ENCODE measurements at places on chromosomes 7 and 10.
A peak's percentile ranks its signal among the peaks of the same experiment; 100 is the strongest.

GRCh38 chr10:116566932-116567331 lies 21.2 kb downstream of the PNLIP start:
- DNase-seq: no peak

DNA sequence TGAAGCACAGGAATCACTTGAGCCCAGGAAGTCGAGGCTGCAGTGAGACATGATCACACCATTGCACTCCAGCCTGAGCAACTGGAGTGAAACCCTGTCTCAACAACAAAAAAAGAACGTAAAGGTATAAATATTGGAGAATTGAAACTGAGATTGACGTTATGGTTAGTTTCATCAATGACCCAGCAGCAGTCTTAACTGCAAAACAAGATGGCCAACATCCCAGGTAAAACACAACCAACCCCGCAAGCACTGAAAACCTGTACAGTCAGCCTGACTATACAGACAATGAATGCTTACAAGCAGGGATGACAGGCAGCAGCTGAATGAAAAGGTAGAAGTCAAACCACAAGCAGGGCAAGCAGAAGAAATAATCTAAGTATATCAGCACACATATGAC lies 34.7 kb downstream of the WAPL start:
- DNase-seq: no peak

DNA sequence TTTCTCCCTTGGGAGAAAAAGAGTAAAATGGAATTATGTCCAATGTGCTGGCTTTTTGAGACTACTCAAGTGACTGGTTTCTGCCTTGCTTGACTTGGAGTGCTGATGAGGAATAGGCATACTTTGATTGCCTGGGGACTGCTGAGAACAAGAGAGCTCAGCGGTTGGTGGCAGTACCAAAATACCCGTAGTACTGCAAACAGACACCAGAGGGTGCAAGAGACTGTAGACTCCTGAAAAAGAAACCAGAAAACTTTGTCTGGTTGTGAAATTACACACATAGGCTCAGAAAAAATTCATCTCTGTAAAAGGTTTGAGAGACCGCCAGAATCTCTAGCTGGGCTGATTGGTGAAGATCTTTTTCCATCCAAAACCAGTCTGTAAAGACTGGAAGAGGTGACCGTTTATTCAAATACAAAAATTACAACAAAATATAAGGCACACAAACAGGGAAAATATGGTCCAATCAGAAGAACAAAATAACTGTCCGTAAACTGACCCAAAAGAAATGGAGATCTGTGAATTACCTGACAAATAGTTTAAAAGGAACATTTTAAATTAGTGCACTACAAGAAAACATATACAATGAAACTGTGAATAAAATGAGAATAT lies 18.5 kb downstream of the BICC1 start:
- peak; percentile 53 for DNase-seq

DNA sequence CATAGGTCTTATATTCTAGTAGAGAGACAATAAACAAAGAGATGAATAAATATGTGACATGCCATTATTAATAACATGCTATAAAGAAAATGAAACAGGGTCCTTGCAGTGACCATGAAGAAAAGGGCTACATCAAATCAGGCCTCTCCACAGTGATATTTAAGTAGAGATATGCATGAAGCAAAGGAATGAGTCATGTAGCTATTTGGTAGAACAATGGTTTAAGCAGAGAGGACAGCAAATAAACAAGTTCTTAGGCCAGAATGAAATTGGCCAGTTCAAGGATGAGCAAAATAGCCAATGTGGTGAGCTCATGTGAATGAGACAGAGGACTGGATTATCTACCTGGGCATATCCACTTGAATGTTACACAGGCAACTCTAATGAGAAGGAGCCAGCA lies 172.2 kb upstream of the FERD3L start:
- no peak for DNase-seq

- DNase-seq: no peak
These were observed 93.5 kb downstream of the MBL2 start for GRCh38 chr10:52679117-52679516.

DNA sequence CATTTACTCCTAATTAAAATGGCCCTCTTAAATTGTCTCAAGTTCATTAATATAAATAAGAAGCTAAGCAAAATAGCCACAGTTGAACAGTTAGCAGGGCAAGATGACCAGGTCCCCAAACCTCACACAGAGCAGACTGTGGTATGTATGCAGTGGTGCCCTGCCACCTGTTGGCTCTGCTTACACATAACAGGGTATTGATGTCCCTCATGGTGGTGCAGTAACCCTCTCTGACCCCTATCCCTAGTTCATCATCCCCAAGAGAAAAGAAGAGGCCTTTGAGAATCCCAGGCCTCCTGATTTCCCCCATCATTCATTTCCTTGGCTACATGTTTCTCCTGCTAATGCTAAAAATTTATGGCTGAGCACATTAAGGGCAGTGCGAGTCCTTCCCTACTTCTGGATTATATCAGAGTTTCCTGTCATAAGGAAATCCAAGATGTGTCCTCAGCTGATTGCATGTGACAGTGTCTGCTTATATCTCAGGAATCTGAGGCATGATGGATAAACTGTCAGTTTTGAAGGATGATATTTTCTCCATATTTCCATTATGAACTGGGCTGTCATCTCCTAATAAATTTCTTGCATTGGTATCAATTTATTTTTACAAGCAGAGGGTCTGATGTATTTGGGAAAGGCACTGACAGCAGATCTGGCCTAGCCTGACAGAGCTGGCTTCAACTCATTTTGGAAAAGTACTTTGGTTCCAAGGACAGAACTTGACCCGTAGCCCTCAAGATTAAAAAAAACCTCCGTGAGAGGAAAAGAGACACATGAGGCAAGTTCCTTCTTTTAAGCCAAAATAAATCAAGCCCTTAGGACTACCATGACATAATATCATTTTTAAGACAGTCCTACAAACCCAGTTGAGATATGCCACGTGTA lies 880.6 kb downstream of the LRMDA start:
- no peak for DNase-seq

DNA sequence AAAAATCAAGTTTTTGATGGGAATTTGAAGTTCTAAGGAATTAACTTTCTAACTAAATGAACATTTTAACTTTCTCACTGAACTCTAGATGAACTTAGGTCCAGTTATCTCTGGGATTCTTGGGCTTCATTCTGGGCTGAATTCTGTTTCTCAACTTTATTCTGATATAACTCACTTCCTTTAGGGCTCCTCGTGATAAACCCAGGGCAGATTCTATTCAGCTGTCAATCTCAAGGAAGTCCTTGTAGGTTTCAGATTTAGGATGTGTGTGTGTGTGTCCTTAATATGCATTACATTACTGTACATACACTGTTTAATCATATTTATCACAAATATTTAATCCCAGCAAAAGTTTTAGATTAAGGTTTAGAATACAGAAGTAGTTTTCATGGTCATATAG lies 344.3 kb downstream of the GATA3 start:
- no peak for DNase-seq

- DNase-seq: no peak
These were observed 77.5 kb downstream of the HGF start for GRCh38 chr7:81692146-81692905.

DNA sequence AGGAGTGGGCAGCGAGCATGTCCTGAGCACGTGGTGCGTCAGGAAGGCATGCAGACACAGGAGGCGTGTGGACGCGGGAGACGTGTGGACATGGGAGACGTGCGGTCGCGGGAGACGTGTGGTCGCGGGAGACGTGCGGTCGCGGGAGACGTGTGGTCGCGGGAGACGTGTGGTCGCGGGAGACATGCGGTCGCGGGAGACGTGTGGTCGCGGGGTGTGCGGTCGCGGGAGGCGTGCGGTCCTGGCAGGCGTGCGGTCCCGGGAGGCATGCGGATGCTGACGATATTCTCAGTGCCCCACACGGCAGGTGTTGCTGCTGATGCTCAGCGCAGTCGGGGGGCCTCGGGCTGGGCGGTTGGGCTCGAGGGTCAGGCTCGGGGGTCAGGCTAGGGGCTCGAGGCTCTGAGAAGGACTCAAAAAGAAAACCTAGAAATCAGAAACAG lies 94.2 kb downstream of the NKX6-2 start:
- no peak for DNase-seq

- no peak for DNase-seq
These were observed 114.9 kb upstream of the NOBOX start for GRCh38 chr7:144518360-144518759.

- no peak for DNase-seq
These were observed 1.8 kb upstream of the CAMK2G start for GRCh38 chr10:73876157-73876556.

GRCh38 chr10:86392723-86393094 lies 26.1 kb upstream of the GRID1 start:
- no peak for DNase-seq

DNA sequence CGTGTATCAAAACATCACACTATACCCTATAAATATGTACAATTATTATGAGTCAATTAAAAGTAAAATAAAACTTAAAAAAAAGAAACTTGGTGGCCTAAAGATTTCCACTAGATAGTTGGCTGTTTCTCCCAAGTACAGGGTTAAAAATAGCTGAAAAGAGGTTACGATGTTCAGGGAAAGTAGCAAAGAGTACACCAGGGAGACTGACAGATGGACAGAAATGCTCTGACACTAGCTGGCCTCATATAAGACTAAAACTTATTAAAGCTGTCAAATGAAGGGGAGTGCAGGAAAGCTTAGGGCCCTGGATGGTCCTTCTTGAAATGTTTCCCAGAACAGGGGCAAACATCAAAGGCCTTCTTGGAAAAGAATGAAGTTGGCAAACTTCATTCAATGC lies 51.3 kb downstream of the TCAF1 start:
- DNase-seq: no peak

DNA sequence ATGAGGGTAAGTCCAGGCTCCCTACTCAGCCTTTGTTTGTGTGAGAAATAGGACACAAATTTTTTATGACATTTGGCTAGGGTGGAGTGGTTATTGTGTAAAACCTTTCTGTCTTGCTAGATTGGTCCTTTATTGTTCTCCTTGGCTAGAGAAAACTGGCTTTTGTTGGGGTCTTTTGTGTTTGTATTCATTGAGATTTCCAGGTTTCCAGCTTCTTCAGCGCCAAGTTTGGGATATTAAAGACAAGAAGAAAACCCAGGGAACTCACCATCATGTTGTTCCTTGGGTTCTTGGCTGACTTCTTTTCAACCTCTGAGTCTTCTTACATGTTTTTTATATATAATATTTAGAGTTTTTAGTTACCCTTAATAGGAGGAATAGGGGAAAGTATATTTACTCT lies 310.0 kb downstream of the HPSE2 start:
- DNase-seq: no peak

DNA sequence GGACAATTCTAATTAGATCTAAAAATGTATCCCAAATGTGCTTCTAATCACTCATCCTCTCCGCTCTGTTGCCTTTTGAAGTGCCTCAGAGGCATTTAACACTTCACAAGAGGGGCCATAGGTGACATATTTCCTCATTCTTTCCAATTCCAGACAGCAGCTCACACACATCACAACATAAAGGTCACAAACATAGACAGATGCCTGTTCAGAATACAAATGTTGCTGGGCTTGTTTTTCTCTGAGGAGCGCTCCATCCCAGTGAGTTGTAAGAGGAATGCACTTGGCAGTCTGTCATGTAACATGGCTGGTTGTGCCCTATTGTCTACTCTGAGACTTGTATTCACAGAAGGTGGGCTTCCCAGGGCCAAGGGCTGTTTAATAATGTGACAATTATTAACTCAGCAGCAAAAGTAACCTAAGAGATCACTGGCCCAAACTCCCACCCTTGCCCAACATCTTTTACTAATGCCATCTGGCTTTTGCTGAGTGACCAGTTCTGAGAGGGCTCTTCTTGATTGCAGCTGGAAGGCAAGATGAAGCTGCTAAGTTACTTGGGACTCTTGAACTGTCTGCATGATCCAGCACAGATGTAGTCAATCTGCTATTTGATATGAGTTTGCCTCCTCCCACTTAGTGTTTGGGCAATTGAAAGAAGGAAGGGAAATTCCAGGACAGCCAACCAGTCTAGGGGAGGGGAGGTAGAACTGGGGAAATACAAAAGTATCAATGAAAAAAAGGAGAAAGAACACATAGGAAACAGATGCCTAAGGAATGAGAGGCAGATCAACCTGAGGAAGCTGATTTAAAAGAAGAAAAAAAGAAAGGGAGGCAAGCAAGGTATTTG lies 13.6 kb downstream of the PON2 start:
- no peak for DNase-seq

- DNase-seq: no peak
These were observed 99.5 kb downstream of the SFMBT2 start for GRCh38 chr10:7311218-7311849.

GRCh38 chr7:88664630-88665233 lies 94.8 kb upstream of the ZNF804B start:
- no peak for DNase-seq

- DNase-seq: no peak
These were observed 5.7 kb downstream of the TRIM8 start for GRCh38 chr10:102649797-102650654.

DNA sequence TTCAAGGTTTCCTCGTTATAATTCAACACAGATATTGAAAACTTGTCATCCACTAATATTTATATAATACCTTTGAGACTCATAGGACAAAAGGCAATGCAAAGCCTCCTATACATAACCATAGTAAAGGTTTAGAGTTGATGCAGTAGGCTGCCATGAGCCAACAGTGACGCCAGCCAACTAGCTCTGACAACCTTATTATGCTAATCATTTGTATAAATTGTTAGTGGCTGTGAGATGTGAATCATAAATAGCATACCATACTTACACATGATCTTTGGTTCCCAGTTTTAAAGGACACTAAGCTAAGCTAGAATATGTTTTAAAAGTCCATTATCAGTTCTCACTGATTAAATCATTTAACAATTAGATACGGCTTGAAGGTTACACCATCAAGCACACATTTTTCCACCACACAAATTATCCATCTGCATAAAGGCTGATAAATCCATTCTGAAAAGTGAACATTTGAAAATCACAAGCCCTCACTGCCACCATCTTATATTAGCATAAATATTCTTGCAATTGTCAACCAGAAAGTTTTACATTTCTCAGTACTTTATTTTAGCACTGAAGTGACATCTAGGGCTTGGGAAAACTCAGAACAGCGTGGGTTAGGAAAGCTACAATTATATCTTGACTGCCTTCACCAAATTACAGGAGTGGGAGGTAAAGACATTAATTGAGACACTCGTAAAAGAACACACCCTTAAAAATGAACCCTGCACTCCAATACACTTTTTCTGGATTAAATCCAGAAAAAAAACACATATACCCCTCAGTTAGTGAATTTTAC lies 30.7 kb downstream of the COA1 start:
- DNase-seq: no peak

DNA sequence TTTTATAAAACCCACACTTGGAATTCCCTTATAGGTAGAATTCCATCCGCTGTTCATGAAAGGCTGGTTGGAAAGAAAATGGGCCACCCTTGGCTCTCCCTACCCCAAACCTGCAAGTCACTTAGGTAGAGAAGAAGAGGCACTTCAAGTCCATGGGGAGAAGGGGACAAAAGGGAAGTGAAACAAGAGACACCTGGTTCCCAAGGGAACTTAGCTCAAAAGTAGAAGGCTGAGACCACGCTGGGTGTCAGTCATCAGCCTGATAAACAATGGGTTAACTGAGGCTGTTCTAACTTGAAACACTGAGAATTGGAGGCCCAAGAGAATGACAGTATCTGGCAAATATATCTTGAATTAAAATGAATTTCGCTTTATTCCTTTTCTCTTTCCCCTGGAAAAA lies 330.8 kb upstream of the NFE2L3 start:
- no peak for DNase-seq

- DNase-seq: no peak
These were observed 38.2 kb downstream of the MKLN1 start for GRCh38 chr7:131365838-131366237.
